ENCODE measurements at places on chromosomes 16 and 17. TPM values are rescaled to one million over a fixed set of nuclear protein-coding genes. Genes with fewer than 3 reads are reported as not detected.

DNA sequence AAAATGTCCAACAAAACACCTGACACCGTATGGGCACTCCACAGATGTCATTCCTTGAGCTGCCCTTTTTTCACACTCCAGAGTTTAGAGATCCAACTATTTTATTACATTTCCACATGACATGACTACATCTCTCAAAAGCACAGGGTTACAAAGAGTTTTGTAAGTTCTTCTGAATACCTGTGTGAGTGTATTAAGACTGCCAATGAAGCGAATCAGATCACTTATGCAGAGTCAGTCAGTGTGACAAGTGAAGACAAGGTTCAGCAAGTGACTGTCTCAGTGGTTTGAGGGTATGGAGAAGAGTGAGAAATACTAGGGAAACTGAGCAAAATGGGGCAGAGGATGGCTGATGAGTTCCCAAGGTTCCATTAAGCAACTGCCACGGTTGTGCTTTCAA is 8.4 kb downstream of the SDR42E1 start:
- no peaks in the 10 kb centered on the region for H3K27me3 ChIP-seq
- no peak overlapping the region for H3K4me3 ChIP-seq
- no peaks in the 10 kb centered on the region for H3K4me1 ChIP-seq
- H3K27ac ChIP-seq, result no peak overlapping the region
- H3K36me3 ChIP-seq, result peaks cover 22% of the 10 kb centered on the region

- DNase-seq, result peak; percentile 80
- H3K36me3 ChIP-seq, result peaks cover 13% of the 10 kb centered on the region
- peaks cover 15% of the 10 kb centered on the region for H3K27me3 ChIP-seq
- peak overlapping the region; percentile 87 for H3K4me3 ChIP-seq
Observed at GRCh38 chr17:7835814-7836595, 2.0 kb downstream of the KDM6B start.

- peak overlapping the region; percentile 56 for H3K27ac ChIP-seq
- peaks cover 39% of the 10 kb centered on the region for H3K4me1 ChIP-seq
- no peak for DNase-seq
- no peaks in the 10 kb centered on the region for H3K27me3 ChIP-seq
Observed at GRCh38 chr17:81867991-81868673, 3.0 kb downstream of the ARHGDIA start.

DNA sequence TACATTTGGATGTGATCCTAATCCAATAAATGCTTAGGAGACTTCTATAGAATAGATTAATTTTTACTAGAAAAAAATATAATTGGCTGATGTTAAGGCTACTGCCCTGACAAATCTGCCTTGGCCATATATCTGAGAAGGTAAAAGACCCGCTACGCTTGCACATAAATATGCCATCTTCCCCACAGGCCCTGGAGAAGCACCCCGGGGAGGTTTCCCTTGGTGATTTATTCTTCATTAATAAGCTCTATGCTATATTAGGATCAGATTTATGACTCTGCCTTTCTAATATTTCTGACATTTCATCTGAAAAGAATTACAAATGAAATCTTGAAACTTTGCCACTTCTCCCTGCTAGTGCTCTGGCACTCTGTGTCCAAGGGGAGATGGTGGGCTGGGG is 27.4 kb upstream of the MEOX1 start:
- no peaks in the 10 kb centered on the region for H3K36me3 ChIP-seq
- peaks cover 2% of the 10 kb centered on the region for H3K27me3 ChIP-seq
- H3K4me3 ChIP-seq, result no peak overlapping the region
- H3K27ac ChIP-seq, result no peak overlapping the region
- H3K4me1 ChIP-seq, result no peaks in the 10 kb centered on the region

DNA sequence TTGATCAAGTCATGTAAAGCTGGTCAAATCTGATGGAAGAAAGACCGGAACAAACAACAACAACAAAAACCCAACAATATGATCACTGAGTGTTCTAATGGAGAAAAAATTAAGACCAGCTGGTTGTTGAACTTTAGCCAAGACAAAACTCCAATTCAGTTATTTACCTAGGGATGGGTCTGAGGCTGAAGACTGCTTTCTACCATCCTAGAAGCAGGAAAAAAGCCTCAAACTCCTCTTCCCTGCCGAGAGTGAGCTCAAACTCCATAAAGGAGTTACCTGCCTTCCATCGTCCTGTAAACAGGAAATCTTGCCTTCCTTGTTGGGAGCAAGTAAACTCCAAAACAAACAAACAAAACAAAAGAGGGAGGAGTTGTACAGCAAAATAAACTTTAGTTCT is 23.1 kb upstream of the TMEM98 start:
- H3K27me3 ChIP-seq, result peaks cover 35% of the 10 kb centered on the region
- no peak overlapping the region for H3K27ac ChIP-seq
- H3K4me1 ChIP-seq, result peaks cover 20% of the 10 kb centered on the region
- H3K36me3 ChIP-seq, result no peaks in the 10 kb centered on the region
- H3K4me3 ChIP-seq, result no peak overlapping the region

GRCh38 chr16:19110537-19111360 is 3.0 kb upstream of the ITPRIPL2 start:
- H3K27me3 ChIP-seq, result peaks cover 9% of the 10 kb centered on the region
- no peak overlapping the region for H3K4me3 ChIP-seq

DNA sequence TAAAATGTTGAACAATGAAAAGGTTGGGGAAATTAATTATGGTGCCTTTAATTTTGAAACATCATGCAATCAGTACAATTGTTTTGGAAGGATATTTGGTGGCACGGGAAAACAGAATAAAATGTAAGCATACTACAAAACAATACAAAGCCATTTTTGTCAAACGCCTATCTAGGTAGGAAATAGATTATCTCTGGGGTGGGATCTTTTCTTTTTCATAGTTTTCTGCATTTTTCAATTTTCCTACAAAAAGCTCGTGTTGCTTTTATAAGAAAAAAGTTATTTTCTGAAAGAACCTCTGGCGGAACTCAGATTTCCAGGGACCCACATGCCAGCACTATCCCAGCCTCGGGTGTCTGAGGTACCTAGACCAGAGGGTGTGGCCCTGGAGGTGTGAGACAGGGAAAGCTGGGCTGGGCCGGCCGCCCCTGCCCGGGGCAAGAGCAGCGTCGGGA is 961 bp upstream of the MAP3K3 start:
- no peak for DNase-seq
- peak overlapping the region; percentile 91 for H3K4me3 ChIP-seq
- peaks cover 11% of the 10 kb centered on the region for H3K27me3 ChIP-seq
- H3K36me3 ChIP-seq, result peaks cover 2% of the 10 kb centered on the region

DNA sequence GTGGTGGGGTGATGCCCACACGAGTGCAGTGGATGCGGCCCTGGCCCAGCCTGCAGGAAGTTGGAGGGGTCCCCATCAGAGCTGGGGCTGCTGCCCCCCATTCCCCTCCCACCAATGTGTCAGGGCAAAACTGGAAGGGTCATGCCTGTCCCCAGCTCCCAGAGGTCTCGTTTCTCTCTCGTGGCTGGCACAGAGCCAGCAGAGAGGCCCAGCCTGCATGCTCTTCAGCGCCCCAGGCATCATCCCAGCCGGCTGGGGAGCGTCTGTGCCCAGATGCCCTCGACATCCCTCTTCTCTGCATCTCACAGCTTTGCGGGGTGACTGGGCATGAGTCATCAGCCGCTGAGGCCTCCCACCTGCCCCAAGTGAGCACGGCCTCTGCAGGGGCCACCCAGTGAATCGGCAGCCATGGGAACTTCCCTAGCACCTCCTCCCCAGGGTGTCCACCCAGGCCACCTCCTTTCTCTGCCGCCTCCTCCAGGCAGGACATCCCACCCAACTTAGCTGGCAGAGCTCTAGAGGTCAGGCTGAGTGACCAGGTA is 9.8 kb upstream of the CSNK1D start:
- H3K27me3 ChIP-seq, result peaks cover under 1% of the 10 kb centered on the region
- H3K27ac ChIP-seq, result peak overlapping the region; percentile 69
- H3K4me1 ChIP-seq, result peaks cover 21% of the 10 kb centered on the region
- no peaks in the 10 kb centered on the region for H3K36me3 ChIP-seq

- no peak for DNase-seq
- no peak overlapping the region for H3K4me3 ChIP-seq
- H3K4me1 ChIP-seq, result no peaks in the 10 kb centered on the region
- peaks cover 2% of the 10 kb centered on the region for H3K27me3 ChIP-seq
- H3K36me3 ChIP-seq, result no peaks in the 10 kb centered on the region
Observed at GRCh38 chr17:79463421-79464317, 147.2 kb downstream of the RBFOX3 start.

GRCh38 chr16:68704232-68704867 is 32.7 kb upstream of the CDH1 start:
- DNase-seq, result peak; percentile 87
- no peak overlapping the region for H3K27ac ChIP-seq
- no peak overlapping the region for H3K4me3 ChIP-seq
- no peaks in the 10 kb centered on the region for H3K27me3 ChIP-seq

DNA sequence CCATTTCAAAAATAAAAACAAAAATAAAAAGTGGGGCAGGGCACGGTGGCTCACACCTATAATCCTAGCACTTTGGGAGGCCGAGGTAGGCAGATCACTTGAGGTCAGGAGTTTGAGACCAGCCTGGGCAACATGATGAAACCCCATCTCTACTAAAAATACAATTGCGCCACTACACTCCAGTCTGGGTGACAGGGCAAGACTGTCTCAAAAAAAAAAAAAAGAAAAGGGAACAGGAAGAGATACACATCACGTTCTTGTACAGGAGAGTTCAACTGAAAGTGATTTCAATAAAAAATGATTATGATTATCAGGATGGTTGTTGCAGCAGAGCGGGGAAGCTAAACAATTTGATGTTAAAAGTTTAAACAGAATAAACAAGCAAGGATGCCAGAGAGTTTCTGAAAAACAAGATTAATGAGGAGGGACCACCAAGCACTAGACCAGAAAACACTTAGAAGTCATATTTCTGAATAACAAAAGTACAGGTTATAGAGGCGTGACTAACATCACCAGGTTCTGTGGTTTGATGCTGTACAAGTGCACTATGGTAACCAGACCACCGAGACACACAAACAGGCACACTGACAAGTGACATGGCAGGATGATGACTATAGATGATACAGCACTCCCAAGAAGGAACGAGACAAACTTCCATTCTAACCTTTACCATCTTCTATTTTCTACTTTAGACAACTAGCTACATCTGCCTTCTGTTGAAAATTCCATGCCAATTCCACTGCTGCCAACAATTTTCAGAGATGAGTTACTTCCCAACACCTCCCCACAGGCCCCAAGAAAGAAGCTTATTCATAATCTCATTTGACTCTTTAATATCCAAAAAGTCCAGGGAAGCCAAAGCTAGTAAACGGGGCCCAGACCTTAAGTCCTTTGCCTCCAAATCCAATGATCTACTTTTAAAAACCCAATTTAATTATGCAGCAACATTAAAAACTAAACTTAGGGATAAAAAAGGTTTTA is 11.8 kb downstream of the DNAJA2 start:
- DNase-seq, result no peak
- no peak overlapping the region for H3K4me3 ChIP-seq
- peak overlapping the region; percentile 73 for H3K27ac ChIP-seq
- H3K4me1 ChIP-seq, result peaks cover 18% of the 10 kb centered on the region

- H3K27ac ChIP-seq, result no peak overlapping the region
- DNase-seq, result no peak
- no peaks in the 10 kb centered on the region for H3K36me3 ChIP-seq
Observed at GRCh38 chr17:34858591-34859565, 102.4 kb downstream of the CCT6B start.

DNA sequence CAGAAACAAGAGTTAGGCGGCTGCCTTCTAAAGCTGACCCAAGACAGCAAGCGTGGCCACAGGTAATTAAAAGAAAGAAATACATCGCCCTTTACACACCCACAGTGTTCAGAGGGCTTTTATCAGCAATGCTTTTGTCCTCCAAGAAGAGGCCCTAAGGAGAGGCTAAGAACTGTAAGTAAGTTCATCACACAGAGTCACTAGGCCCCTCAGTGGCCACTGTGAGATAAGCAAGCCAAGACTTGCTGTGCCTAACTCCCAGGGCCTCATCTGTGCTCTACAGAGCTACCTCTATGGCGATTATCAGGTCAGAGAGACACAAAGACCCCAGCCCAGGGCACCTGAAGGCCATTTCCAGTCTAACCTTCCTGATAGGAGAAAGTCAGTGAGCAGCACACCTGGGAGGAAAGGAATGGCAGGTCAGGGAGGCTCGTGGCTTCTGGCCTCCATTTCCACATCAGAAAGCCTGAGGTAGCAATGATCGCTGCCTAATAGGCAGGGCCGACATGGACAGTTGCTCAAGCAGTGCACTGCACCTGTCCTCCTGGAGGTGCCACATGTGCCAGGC is 545.2 kb upstream of the CDH11 start:
- no peak overlapping the region for H3K4me3 ChIP-seq
- no peaks in the 10 kb centered on the region for H3K36me3 ChIP-seq
- no peak for DNase-seq
- H3K27me3 ChIP-seq, result no peaks in the 10 kb centered on the region

DNA sequence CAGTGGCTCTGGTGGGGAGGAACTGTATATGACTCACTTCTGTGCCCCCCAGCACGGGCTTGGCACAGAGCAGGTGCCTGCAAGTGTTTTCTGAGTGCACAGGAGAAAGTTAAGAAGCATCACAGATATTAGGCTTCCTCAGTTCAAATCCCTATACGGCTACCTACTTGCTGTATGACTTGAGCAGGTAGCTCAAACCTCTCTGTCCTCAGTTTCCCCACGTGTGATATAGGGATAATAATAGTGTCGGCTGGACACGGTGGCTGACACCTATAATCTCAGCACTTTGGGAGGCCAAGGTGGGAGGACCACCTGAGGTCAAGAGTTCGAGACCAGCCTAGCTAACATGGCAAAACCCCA is 95.7 kb downstream of the C16orf78 start:
- H3K4me3 ChIP-seq, result no peak overlapping the region
- H3K27ac ChIP-seq, result no peak overlapping the region
- H3K4me1 ChIP-seq, result peaks cover 5% of the 10 kb centered on the region
- DNase-seq, result no peak
- H3K27me3 ChIP-seq, result peaks cover 7% of the 10 kb centered on the region

DNA sequence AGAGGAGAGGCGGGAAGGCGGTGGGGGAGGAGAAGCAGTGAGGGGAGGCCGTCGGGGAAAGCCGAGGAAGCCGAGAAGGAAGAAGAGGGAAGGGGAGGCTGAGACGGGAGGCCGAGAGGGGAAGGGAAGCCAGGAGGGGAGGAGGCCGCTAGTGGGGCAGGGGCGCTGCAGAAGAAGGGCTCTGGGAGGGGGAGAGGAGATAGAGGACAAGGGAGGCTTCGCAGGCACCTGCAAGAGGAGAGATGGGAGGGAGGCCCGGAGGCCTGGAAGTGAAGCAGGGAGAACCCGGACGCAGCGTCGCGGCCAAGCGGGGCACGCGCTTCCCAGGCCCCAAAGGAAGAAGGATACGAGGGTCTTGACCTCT is 2.3 kb downstream of the C17orf58 start:
- peak overlapping the region; percentile 89 for H3K27ac ChIP-seq
- peak overlapping the region; percentile 82 for H3K4me3 ChIP-seq
- peaks cover 12% of the 10 kb centered on the region for H3K36me3 ChIP-seq
- H3K4me1 ChIP-seq, result peaks cover 35% of the 10 kb centered on the region
- DNase-seq, result no peak

DNA sequence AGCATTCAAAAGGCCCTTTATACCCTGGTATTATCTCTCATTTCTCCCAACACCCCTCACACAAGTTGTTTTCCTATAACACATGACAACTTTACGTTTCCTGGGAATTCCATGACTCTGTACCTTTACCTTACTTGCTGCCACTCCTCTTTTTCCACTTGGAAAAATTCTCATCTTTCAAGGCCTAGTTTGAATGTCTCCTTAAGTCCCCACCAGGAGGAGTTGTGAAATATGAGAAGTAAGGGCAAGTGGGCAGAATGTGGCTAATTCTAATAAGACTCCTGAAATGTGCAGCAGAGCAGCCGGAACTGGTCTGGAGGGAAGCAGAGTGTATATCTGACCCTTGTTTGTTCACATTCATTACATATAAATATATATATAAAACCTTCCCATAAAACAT is 39.7 kb downstream of the BRCA1 start:
- H3K4me1 ChIP-seq, result no peaks in the 10 kb centered on the region
- H3K27ac ChIP-seq, result no peak overlapping the region
- no peak for DNase-seq

CTRB1 gene
- total RNA-seq, result not detected

NAA38 gene
- total RNA-seq, result 47.5 TPM

SPATA22 gene
- not detected for total RNA-seq

ZBTB4 gene
- total RNA-seq, result 16.0 TPM

PIRT gene
- total RNA-seq, result not detected

DHX40 gene
- total RNA-seq, result 17.0 TPM

RNF227 gene
- total RNA-seq, result 6.5 TPM
